ENCODE measurements at places on chromosomes 4 and X.

DNA sequence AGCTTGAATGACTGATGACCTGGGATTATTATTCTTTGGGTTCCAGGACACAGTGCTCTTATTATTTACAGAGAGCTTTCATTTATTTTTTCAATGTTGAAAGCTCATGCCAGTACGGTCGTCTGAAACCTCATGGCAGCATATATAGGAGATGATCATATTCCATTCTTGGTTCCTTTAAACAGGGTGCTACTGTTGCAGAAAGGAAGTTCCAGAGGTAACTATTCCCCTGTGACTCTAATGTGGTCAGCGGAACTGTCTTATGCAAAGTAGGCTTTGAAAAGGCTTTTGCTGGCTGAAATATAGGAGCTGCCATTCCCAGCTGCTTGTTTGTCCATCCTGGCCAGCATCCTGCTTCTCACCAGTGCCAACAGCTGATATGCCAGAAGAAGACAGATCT lies 208.3 kb upstream of the LEF1 start:
- DNase-seq: no peak

- DNase-seq: no peak
Observed at GRCh38 chr4:98434816-98435215, 173.6 kb downstream of the RAP1GDS1 start.

GRCh38 chr4:79083406-79084010 lies 144.3 kb upstream of the PAQR3 start:
- no peak for DNase-seq

GRCh38 chr4:111806331-111806730 lies 338.9 kb upstream of the FAM241A start:
- no peak for DNase-seq

DNA sequence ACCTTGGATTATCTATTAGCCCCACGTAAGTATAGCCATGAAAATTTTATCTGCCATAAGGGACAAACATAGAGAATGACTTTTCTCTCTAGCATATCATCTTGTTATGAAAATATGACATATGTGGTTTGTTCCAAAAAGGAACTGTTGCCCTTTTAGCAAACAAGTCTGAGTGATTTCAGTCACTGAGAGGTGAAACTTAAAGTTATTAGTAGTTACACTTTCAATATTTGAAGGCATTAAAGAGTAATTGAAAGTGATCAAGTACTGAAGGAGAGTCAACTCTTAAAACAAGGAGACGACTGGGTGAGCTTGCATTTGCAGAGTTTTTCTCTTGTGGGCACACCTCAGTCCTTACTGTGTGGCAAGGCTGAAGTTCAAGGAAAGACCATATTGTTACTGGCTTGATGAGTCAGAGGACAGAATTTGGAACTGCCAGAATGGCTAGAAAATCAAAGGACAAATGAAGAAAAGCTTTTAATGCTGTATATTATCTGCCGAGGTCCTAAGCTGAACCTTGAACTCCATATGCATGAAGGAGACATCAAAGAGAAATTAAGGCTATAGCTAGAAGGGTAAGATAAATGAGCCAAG lies 205.1 kb upstream of the EMCN start:
- DNase-seq: no peak

DNA sequence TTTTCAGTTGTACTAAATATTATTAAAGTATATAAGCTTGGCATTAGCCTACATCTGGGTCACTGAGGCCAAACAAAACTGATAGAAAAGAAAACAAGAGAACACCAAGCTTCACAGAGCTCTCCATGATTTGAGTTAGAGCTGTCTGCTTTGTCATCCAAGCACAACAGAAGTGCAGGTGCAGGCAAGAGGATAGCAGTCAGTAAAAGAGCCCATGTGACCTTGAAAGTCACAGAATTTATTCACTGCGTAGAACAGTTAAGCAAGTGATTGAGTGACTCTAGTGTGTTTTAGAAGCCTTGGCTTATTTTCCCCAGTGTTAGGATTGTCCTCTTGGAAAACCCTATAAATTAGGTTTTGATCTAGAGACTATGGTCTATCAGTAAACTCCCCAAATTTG lies 49.4 kb upstream of the PRDM5 start:
- no peak for DNase-seq

GRCh38 chr4:23934915-23935314 lies 45.1 kb upstream of the PPARGC1A start:
- DNase-seq: no peak
